ENCODE measurements at places on chromosomes 6 and 20.

DNA sequence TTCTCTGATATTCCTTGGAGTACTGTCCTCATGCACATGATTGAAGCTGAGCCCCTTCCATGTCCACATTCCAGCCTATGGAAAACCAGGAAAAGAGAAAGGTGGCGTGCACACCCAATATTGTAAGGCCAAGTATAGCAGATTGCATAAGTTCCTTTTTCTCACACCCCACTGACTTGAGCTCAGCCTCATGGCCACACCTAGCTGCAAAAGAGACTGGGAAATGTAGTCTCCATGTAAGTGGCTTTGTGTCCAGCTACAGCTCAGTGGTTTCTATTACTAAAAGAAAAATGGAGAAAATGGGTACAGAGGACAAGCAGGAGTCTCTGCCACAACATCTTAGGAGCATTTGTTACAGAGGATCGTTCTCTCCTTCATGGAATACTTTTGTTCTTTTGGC is 10.8 kb upstream of the UST start:
- DNase-seq, result no peak

DNA sequence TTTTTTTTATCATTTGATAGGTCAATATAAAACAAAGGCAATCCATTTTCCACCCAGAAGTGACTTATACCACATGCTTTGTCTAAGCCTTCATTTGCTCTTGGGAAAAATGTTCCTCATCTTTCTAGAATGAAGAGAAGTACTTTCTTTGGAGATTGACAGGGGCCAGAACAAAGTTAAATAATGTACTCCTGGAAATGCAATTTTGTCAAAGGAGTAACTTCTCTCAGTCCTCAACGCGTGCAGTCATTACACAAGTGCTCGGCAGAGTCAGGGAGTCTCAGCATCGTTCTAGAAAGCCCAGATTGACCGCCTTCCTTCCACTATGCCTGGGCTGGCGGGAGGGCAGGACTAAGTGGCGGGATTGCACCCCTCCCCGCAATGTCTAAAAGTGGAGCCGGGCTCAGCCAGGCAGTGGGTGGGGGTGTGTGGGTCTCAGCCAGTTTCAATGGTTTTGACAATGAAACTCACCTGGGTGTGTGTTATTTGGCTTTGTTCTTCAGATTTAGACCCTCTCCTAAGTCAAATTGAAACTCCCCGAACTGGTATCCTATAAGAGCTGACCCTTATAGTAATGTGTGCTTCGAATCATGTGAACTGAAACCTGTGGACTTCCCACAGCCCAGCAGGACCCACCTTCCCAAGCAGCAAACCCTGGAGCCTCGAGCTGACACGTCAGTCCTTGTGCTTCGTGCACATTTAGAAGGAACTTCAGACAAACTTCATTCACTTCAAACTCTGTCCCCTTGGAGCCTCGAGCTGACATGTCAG is 63.2 kb upstream of the DUSP22 start:
- no peak for DNase-seq

DNA sequence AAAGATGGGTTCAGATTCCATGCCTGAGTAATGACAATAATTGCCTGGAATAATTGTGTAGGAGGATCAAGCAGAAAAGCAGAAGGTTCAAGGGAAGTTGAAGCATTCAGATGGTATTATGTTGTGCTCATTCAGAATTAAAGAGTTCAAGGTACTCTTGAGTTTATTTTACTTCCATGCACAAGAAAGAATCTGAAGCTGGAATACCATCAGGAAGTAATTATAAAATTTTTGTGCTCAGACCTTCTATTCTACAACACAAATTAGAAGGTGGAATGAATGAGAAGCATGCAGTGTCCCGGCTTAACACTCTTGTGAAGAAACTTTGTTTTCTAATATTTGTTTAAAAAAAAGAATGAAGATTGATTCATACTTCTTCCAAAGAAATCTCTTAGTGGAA is 139.4 kb upstream of the ENPP5 start:
- no peak for DNase-seq

GRCh38 chr6:3398755-3399696 is 57.8 kb downstream of the SLC22A23 start:
- no peak for DNase-seq

GRCh38 chr6:135866445-135867123 is 15.1 kb downstream of the PDE7B start:
- DNase-seq, result no peak

DNA sequence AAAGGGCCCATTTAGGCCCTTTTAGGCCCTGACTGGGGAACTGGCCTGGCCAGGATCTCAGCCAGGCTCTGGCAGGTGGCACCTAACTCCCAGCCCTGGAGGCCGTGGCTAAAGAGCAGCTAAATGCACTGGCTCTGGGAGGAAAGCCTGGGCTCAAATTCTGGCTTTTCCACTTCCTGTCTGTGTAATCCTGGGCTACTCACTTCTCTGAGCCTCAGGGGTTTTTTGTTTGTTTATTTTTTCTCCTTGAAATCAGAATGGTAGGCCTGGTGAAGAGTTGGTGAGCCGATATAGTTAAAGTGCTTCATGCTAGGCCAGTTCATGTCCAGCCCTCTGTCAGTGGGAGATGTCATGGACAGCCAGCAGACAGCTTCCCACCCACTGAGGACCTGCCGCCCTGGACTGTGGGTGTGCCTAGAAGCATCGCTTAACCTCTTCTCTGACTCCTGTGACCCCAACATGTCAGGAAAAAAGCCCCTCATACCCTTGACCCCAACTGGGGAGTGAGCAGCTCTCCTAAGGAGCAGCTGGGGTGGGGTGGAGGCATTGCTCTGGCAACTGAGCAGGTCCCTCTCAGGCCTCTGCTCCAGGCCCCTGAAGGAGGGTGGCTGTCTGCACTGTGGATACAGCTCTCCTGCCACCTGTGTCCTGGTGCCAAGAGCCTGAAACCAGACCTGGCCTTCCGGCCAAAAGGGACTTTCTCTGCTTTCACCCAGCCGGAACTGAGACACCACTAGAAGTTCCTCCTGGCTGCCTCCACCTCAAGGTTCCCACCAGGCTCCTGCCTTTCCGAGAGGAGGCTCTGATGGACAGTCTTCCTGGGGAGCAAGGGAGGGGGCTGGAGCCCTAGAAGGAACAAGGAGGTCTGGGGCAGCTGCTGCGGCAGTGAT is 57.2 kb upstream of the MYL9 start:
- no peak for DNase-seq

DNA sequence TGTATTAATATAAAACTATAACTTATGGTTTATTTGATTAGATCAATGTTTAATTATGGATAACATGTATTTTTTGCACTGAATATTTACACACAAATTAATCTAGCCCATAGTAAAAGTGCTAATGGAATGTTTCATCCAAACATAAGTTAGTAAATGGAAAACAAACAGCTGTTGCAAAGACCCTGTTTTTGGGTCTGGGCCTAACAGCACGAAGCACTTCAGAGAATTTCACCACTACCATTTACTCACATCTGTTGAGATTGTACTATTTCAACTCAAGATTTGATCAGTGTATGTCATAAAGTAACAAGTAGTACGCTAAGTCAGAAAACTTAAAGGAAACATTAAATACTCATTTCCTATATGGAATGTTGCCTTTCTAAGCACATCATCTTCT is 359.6 kb downstream of the LAMA2 start:
- no peak for DNase-seq

DNA sequence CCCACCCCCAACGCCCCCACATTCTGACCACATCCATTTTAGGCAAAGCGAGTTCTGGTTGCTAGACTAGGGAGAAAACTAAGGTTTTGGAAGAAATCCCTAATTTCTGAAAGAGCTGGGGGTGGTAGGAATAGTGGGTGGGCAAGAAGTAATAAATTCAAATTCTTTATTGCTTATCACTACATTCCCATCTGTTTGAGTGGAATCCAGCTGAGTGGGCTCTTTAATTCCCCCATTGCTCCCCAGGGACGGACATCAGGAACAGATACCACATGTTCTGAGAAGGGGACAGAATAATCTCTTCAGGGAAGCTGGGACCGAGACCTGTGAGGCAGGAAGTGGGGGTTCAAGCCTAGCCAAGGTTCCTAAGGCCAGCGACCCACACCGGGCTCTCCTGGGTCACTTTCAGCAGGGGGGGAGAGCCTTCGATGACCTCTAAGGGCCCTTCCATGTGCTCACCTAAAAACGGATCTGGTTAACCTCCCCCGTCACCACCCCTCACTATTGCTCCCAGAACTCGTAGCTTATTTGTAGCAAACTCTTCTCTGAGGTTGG is 42.3 kb upstream of the MRPS10 start:
- no peak for DNase-seq

DNA sequence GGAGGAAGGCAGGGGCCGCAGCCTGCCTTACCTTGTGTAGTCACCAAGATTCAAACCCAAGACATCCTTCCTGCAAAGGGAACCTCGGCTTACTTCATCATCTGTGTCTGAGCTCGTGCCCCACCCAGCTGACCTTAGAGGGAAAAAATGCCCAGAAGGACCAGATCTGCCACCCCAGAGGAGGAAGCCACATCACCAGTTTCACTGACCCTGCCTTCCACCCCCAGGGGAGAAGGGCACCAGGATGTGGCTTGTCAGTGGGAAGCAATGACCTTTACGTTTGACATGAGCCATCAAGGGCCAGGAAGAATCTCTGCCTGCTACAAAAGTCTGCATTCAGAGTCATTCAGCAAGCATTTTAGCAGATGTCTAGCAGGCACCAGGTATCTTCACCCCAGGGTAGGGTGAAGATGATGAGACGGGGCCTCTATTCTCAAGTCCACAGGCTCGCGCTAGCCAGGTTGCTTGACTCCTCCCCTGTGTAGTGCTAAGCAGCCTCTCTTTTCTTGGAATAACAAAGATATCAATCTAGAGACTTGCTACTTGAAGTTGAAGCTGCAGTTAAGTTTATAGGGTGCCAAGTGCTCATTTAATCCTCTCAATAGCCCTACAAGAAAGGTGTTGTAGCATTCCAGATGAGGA is 28.1 kb downstream of the HM13 start:
- no peak for DNase-seq

- no peak for DNase-seq
These were observed 347.0 kb downstream of the BTBD3 start for GRCh38 chr20:12264711-12265110.

DNA sequence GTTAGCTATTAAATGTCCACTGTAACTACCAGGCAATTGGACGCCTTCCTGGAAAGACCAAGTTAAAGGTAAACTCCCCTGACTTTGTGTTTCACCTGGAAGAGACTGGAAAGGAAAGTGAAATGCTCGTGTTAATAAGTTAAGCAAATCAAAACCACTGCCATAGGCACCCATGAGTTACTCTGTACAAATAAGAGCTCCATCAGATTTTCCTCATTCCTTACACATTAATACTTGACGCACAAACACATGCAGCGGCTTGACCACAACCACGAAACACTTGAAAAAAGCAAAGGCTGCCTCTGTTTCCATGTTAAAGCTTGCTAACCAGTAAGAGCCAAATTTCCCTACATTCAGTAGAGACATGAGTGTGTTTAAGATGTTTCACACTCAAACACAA is 19.8 kb downstream of the GCM1 start:
- DNase-seq, result no peak

GRCh38 chr6:129860908-129861665 is at the start of gene TMEM244:
TMEM244 (minus strand) TSS chr6:129861315; CDS start chr6:129861188, 127 bp downstream.
- DNase-seq, result no peak

DNA sequence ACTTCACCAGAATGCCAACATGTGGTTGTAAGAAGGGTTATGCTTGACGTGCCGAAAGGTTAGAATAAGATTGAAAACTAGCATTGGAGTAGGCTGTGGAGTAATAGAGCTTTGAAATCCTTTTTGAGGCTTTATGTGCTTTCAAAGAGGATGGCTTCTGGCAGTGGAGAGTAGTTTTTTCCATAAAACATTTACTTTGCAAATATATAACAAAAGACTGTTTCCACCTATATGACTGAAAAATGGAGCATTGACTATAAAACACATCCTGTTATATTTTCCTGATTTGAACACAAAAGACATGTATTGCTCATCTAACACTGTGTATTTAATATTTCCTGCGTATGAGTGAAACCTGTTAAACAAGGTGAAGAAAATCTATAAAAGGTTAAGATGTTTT is 38.8 kb downstream of the ZFAND3 start:
- no peak for DNase-seq

DNA sequence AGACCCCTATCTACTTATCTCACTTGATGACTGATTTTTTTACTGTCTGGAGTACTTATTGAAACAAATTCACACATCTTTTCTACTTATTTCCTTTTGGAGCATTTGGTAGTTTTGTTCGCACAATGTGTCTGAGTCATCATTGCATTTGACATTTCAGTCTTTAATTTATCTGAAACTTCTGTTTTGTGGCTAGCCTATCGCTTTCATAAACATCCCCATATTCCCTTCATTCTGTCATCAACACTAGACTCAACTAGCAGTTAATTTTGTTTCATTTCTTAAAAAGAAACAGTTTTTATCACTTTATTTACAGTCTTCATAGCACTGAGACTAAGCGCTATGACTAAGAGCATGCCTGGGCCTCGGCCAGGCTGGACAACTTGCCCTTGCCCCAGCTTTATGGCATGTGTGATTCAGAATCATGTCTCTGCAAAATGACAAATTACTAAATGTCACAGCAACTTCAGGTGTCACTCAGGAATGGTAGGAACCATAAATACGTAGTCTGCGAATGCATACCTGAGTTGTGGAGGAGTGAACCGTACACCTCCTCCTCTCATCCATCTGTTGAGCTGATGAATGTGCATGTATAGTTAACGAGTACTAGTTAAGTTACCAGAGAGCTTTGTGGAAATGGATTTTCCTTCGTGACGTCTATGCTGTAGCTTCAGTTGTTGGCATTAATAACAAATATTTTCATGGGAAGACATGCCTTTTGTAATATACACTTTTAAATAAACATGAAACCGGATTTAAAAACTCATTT is 16.2 kb downstream of the L3MBTL3 start:
- no peak for DNase-seq

DNA sequence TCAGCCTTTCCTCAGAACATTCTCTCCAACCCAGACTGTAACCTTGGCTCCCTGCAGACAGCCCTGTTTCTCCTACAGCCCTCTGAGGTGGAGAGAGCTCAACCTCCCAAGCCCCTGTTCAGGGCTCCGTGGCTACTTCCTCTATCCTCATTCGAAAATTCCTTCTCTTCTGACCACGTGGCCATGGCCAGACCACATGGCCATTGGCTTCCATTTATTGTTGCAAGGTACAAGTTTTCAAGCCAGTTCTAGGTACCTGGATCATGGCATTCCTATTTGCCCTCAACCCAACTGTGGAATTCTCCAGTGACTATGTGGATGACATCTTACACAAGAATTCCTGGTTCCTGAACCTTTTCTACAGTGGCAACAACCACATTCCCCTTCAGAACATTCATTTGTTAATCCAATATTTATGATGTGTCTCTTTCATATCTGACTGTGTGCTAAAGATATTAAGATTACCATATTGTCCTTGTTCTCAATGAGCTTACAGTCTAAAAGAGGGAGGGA is 161.9 kb downstream of the GMPR start:
- no peak for DNase-seq
